ENCODE measurements at places on chromosomes 12 and 14.

DNA sequence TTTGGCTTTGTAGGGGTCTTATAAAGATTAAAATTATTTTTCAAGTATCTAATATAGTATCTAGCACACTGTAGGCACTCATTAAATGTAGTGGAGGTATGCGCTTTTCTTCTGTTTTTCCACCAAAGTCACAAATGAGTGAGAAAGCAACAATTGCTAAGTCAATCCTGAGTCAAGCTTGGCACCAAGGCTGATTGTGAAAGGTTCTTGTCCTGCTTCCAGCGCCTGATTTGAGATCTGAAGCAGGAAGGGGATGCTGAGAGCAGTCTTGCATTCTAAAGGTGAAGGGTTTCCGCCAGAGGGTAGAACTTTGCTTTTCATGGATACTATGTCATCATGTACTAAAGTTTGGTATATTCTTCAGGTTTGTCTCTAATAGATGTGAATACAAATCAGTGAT is 64.9 kb upstream of the DAAM1 start:
- no peak for DNase-seq

- no peak for DNase-seq
These were observed 37.0 kb upstream of the BAZ1A start for GRCh38 chr14:34912182-34912581.

- no peak for DNase-seq
These were observed 1036.6 kb downstream of the TRHDE start for GRCh38 chr12:73308747-73309146.

GRCh38 chr12:252636-253035 is 10.0 kb downstream of the SLC6A13 start:
- DNase-seq = no peak

DNA sequence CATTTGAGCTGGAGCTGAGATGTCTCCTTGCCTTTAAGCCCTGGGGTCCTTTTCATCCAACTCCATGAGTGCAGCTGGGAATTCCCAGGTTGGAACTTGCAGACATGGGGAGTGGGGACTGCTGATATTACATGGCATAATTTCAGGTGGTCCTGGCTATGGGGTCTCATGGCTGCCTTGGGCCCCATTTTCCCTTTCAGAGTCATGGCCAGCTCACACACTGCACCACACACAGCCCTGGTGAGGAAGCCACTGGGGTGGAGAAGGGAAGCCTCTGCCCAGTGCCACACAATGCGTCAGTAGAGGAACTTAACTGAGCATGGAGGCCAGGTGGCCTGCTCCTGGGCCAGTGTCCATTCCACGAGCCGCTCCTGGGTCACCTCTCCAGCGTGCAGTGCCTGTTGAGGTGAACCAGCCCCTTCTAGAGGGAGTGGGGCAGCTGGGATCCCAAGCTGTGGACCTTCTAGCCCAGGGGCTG is 17.3 kb upstream of the KRT86 start:
- no peak for DNase-seq

- DNase-seq = no peak
These were observed 45.5 kb downstream of the RAD52 start for GRCh38 chr12:904010-904414.

- no peak for DNase-seq
These were observed 70.3 kb upstream of the NR2C1 start for GRCh38 chr12:95143621-95144205.

DNA sequence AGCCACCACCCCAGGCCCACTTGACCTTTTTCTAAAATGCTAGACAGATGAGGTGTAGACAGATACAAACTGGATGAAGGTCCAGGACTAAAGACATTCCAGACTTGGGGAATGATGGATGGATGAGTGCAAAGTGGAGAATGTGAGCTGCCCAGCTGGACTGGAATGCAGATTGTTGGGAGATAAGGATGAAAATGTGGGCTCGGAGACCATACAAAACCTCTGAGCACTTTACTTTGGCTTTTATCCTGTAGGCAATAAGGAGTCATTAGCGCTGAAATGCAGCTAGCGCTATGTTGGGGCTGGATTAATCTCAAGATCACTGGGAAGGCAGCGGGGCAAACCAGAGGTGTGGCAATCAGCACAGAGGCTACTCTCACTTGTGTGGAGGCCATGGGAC is 64.7 kb upstream of the GNPNAT1 start:
- DNase-seq = no peak

- DNase-seq = no peak
These were observed 57.6 kb upstream of the ATP2B1 start for GRCh38 chr12:89765959-89766824.

DNA sequence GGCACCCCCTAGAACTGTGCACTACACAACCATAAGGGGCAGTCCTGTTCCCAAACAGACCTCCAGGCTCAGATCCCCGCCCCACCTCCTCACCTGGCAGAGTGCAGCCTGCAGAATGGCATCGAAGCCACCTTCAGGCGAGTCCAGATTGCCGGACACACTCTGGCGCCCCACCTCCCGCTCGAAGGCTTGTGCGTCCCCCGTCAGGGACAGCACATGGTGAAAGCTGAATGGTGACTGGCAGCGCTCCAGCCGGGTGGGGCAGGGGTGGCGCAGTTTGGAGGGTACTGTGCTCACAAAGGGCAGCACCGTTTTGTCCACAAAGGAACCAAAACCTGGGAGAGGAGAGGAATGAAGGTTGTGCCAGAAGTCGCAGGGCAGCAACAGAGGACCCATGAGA is 10.6 kb downstream of the ITGB7 start:
- no peak for DNase-seq

- DNase-seq = no peak
These were observed 203.7 kb downstream of the STXBP6 start for GRCh38 chr14:24846261-24846660.

- no peak for DNase-seq
These were observed 4.8 kb downstream of the ENTPD5 start for GRCh38 chr14:74014299-74014698.

GRCh38 chr12:124503305-124503704 is 64.1 kb downstream of the NCOR2 start:
- no peak for DNase-seq

DNA sequence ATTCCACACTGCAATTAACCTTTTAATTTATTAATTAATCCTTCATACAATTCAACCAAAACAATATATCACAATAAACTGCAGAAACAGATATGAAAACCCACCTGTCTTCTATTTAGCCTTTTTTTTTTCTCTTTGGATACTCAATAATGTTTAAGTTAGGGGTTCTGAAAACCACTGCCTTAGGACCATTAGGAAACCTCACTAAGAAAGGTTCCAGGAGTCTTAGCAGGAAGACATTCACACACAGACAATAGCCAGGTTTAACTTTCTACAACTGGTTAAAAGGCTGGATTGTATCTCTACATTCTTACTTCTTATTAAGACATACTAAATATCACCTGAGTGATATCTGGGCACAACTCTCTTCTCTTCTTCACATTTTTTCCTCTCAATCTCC is 3.3 kb downstream of the SEC23A start:
- DNase-seq = no peak

- no peak for DNase-seq
These were observed 105.6 kb downstream of the VCPKMT start for GRCh38 chr14:50010752-50011151.

GRCh38 chr12:51529651-51529970 is 61.4 kb upstream of the SCN8A start:
- DNase-seq = no peak

GRCh38 chr12:49301760-49302159 is 6.8 kb downstream of the PRPH start:
- no peak for DNase-seq

- DNase-seq = no peak
These were observed 106.9 kb upstream of the DYRK2 start for GRCh38 chr12:67541625-67541991.

GRCh38 chr14:75184492-75184891 is 8.1 kb upstream of the TMED10 start:
- no peak for DNase-seq

GRCh38 chr12:109127533-109128242 is 11.3 kb downstream of the ACACB start:
- no peak for DNase-seq

DNA sequence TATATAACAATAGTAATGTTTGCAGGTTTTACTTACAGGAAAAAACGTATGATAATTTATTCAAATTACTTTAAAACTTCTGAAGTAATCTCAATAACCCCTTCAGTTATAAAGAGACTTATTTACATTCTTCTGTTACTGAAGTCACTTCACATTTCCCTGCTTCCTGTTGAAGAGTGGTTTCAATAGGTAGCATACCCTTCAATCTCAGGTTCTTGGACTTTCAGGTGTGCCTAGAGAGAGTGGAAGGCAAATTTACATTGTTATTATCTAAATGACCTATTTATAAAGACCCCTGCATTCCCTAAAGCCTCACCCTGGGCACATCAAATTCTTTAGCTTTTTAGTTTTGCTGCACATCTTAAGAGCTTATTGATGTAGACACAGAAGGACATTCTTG is 137.6 kb upstream of the AEBP2 start:
- DNase-seq = no peak

DNA sequence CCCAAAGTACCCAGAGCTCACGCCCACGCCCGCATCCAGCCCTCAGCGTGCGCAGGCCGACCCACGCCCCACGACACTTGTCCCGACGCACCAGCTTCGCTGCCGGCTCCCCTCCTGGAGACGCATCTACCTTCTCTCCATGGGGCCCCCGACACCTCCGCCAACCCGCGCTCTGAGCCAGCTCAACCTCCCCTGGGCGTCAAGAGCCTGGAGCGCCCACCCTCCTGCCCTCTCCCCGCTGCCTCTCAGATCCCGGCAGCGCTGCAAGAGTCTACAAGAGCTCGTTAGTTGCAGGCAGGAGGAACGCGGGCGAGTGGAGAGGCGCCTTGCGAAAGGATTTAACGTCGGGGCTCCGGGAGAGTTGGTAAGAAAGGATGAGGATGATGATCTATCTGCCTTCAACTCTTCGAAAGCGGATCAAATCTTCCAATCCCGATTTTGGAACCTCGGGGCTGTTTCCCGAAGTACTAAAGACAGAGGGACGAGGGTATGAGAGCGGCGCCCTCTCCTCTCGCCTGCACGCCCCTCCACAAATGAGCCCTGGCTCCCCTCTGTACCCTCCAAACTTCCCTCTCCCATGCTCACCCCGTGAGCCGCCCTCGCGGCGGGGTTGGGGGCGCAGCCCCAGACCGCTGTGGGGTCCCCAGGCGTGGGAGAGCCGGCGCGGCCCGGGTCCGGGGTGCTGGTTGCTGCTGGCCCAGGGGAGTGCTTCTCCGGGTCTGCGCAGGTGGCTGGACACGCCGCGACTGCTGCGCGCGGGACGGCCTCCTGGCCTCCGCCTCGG is 979 bp downstream of the LTBP2 start:
- DNase-seq = no peak

- no peak for DNase-seq
These were observed 214.2 kb downstream of the ADAMTS20 start for GRCh38 chr12:43337571-43338444.

DNA sequence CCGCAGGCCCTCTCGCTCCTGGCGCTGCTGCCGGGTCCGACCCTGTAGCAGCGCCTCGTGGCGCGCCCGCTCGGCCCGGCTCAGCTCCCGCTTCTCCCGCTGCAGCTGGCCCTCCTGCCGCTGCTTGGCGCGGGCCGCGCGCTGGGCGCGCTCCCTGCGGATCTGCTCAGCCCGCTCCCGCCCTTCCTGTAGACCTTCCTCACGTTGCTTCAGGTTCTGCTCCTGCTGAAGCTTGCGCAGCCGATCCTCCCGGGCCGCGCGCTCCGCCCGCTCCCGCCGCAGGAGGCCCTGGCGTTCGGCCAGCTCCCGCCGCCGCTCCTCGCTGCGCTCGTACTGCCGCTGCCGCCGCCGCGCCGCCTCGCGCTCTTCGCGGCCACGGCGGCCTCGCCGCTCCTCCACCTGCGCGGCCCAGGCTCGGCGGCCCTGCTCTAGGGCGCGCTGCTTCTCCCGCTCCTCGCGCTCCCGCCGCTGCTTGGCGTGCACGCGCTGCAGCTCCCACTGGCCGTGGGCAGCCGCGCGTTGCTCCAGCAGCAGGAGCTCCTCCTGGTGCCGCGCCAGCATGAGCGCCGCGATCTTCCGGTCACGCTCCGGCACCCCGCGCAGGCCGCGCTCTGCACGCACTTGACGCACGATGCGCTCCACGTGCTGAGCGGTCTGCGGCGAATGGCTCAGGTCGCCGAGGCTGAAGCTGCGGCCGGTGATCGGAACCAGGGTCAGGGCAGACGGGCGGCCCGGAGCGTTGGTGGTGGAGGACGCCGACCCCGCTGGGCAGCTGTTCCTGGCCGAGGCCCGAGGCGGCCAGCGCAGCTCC is 2.4 kb downstream of the CCDC177 start:
- no peak for DNase-seq

- DNase-seq = no peak
These were observed 950.6 kb downstream of the GALC start for GRCh38 chr14:87042354-87042753.

DNA sequence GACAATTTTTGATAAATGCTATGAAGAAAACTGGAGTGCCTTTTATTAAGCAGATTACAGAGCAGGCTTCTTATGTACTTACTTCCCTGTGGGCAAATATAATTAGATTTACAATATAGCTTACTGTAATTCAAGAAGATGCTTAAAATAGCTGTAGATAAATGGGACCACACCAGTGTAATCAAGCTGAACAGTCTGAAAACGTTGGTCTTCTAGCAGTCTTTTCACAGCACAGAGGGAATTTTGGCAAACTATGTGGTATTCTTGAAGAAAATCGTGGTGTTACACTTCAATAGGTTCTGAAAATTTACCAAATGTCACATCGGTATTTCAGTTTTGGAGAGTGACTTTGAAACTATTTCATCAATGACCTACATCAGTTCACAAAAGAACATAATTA is 47.7 kb downstream of the SLC16A7 start:
- no peak for DNase-seq

DNA sequence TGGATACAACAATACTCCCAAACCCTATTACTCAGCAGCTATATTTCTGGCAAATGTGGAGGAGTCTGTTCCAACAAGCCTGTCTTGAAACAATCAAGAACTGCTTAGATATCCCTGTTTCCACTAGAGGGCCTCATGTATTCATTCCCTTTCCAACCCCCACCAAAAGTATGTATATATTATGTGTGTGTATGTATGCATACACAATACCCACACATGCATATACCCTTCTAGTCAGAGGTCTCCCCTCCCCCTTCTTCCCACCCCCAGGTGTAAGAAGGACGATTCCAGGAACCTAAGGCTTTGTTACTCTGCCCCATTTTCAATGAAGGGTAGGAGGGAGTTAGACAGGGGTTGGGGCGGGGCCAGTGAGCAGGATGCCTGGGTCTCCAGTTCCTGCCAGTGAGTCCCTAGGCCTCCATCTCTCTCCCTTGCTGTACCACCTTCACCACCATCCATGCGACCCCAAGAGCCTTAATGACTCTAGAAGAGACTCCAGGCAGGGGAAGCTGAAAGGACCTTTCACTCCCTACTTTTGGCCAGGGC is at the start of gene DGKA:
TSS of gene DGKA (plus strand) at position 392 of the 546 bp plus-strand sequence. CDS start 5,342 bp downstream, outside the sequence.
- no peak for DNase-seq

- DNase-seq = no peak
These were observed 93.3 kb downstream of the DAAM1 start for GRCh38 chr14:59281609-59282377.

DNA sequence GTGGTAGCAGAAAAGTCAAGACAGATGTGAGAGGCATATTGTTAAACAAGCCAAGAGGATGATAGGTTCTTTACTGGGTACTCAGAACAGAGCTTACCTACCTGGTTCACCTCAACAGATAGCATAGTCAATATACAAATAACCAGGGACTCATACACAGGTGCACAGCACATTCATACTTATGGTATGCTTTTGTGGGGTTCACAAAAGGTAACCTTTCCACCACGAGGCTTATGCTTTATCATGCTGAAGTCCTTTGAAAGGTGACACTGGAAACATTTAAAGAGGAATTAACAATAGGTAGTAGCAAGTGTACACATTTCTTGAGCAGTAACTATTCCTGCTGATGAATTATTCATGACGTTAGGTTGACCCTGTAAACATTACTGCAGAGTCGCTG is 42.2 kb upstream of the MBIP start:
- DNase-seq = no peak

GRCh38 chr12:81441629-81442028 is 317.5 kb downstream of the PPFIA2 start:
- DNase-seq = no peak
